ENCODE measurements at places on chromosomes 1 and 21.

- DNase-seq, result no peak
Observed at GRCh38 chr1:59143811-59144210, 153.1 kb upstream of the FGGY start.

DNA sequence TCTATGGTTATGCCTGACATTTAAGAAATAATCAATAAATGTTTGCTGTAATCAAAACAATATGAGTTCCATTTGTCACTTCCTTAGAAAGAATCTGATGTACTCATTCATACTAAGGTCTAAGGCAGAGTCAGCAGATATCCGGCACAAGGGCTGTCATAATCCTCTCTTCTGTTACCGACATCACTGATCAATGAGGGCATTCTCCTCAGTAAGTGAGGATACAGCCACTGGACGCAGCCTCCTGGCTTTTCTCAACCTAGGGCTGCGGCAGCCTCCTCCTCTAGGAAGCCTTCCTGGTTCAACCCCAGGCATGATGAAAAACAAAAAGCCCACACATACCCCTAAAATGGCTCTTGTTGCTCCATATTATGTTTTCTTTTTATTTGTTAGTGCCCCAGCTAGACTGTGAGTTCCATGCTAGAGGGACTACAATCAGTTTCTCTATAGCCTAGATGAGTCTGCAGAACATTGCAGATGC lies 40.7 kb upstream of the TENT5C start:
- no peak for DNase-seq

- DNase-seq, result peak; percentile 32
Observed at GRCh38 chr1:99004861-99005442, at the start of gene PLPPR5. Gene PLPPR5 (minus strand): TSS chr1:99004861. CDS start chr1:99004671, 190 bp downstream.

DNA sequence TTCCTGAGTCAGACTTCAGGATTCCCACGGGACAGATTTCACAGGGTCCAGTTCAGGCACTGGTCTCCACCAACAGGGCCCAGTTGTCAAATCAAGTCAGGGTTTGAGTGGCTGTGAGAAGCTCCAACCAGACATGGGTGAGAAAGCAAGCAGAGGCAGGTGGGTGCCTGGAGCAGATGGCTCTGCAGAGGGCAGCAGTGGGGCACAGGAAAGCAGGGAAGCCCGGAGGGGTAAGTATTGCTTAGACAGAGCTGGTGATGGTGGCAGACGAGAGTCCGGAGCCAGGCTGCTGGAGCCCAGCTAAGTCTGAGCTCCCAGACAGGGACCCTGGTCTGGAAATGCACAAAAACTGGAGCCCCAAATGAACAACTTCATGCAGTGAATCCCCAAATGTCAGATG lies 40.4 kb downstream of the RIMS3 start:
- peak; percentile 66 for DNase-seq

GRCh38 chr1:64546013-64546412 lies 76.1 kb downstream of the CACHD1 start:
- no peak for DNase-seq

DNA sequence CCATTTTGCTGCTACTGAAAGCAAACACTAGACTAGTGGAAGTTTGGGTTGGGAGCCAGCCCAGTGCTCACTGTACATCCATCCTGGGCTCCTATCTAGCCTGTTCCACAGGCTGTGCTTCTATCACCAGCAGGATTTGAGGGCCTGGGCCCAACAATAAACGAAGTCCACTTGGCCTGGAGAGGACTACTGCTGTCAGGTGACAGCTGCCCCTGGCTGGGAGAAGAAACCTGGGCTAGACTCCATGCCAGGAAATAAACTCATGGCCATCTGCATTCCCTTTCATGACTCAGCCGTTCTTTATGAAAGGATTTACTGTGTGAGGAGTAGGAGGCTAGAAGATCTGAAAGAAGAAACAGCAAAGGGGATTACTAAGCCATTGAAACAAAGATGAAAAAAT lies 35.5 kb downstream of the COLGALT2 start:
- DNase-seq, result peak; percentile 62

DNA sequence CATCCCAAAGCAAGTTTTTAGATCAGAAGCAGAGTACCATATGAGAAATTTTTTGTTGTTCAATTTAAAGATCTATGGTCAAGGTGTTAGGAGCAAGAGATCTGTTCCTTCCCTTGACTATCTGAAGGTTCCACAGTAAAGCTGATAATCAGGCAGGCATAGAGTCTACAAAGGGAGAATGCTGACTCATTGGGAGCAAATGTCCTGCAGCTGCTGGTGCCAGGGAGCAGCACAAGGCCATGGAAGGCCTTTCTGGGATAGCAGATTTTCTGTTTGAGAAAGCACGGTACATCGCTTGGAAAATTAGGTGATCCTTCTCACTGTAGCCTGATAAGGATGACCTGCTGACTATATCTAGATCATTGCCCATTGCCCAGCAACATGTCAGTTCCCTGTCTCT lies 210.1 kb upstream of the C1orf87 start:
- no peak for DNase-seq

DNA sequence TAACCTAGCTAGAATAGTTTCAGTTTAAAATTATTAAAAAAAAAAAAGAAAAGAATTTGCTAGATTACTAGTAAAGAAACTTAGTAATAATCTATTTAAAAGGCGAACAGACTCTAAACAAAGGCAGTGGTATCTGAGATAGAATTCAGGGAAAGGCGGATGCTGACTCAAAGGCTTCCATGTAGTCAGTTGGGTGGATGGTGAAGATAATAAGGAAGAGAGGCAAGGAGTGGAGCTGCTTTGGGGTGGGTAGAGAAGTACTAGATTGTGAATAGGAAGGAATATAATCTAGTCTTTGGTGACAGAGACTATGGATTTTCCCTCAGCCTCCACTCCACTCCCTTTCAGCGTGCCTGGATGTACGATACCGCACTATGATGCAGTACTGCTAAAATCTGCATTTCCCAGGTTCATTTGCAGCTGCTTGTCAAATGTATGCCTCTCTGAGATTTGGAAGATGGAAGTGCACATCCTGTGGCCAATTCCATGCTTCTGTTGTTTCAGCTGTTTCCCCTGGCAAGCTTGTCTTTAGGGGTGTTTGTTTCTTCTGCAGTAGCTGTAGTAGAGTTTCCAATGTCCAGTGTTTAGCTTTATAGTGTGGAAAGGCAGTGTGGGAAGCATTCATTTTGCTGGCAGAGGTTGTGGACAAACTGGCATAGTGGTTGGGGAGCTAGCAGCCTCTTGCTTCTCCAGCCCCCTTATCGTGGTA lies 184.6 kb upstream of the NRIP1 start:
- no peak for DNase-seq

GRCh38 chr1:161848676-161849075 lies 82.6 kb downstream of the ATF6 start:
- no peak for DNase-seq

GRCh38 chr1:91952187-91952586 lies 3.0 kb downstream of the BRDT start:
- no peak for DNase-seq

- no peak for DNase-seq
Observed at GRCh38 chr1:9375912-9376311, 83.2 kb downstream of the SPSB1 start.

- DNase-seq, result no peak
Observed at GRCh38 chr1:220751111-220751510, 3.0 kb downstream of the MTARC2 start.

GRCh38 chr1:29235955-29236711 lies at the start of gene PTPRU:
Gene PTPRU (plus strand): TSS chr1:29236522. CDS start chr1:29236645, 123 bp downstream.
- peak; percentile 92 for DNase-seq

DNA sequence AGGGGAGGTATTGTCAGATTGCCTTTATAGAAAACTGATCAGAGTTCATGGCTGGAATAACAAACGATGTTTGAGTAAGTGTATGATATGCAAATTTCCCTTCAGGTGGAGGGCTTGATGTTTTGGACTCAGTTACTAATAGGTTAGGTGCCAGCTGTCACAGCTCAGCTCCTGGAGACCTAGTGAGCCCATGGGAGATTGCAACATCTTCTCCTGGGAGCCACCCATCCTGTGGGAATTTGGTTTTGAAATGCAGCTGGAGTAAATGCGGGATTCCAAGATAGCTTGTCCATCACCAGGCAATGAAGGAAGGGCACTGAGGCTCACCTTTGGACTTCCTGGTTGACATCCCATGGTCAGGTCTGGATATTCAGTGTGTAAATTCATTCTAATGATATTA lies 211.4 kb upstream of the NRIP1 start:
- DNase-seq, result no peak

DNA sequence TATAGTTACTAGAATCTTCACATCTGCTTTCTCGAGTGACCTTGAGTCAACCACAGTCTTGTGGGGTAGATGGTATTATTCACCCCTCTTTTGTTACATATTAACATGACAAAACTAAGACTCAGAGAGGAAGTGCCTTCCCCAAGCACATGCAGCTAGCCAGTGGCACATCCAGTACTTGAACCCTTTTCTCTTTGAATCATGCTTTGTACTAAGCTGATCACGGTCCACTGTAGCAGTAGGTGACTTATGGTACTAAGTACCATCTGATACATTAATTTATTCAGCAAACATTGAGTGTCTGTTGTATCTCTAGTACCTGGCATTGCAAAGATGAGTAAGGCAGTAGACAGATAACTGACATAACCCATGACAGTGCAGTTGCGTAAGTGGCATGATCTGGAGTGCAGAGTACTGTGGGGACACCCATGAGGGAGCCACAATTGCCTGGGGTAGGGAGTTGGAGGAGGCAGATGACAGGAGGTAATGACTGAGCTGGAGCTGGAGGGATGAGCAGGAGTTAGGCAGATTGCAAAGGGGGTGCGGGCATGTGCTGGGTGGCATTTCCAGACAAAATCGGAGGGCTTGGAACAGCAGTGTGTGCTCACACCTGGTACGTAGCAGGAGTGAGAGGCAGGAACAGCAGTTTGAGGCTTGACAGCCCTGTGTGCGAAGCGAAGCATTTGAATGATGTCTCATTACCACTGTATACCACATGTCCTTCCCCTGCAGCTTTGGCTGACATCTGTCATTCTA lies 29.8 kb downstream of the UCK2 start:
- no peak for DNase-seq

- DNase-seq, result no peak
Observed at GRCh38 chr1:166133857-166134256, 32.9 kb downstream of the FAM78B start.

- DNase-seq, result peak; percentile 29
Observed at GRCh38 chr1:15684468-15685291, 560 bp downstream of the PLEKHM2 start.

- DNase-seq, result no peak
Observed at GRCh38 chr1:26418865-26419349, 8.3 kb downstream of the LIN28A start.

GRCh38 chr21:27114111-27114510 lies 147.2 kb upstream of the ADAMTS5 start:
- no peak for DNase-seq

DNA sequence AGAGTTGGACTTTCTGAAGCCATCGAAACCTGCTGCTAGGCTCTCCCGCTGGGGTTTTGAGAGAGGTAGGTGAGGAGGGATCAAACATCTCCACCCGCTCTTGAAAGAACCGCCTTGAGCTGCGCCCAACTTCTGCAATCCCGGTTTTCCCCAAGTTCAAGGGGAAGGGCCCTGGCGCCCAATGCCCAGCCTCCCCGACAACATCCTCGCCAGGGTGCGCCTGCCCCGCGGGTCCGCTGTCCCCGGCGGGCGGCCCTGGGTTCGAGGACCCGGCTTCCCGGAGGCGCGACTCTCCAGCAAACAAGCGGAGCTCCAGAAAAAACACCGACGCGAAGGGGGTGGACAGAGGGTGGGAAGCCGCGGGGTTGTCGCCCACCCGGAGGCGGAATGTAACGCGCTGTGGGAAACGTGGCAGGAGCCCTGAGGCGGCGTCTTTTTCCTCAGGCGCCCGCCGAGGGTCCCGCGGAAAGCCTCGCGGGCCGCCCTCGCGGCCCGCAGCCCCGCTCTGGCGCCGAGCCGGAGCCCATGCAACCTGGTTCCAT lies 607 bp downstream of the BTG3 start:
- DNase-seq, result peak; percentile 22

DNA sequence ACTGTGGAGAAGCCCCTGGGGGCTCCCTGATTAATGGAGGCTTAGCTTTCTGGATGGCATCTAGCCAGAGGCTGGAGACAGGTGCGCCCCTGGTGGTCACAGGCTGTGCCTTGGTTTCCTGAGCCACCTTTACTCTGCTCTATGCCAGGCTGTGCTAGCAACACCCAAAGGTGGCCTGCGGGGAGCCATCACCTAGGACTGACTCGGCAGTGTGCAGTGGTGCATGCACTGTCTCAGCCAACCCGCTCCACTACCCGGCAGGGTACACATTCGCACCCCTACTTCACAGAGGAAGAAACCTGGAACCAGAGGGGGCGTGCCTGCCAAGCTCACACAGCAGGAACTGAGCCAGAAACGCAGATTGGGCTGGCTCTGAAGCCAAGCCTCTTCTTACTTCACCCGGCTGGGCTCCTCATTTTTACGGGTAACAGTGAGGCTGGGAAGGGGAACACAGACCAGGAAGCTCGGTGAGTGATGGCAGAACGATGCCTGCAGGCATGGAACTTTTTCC lies 24.8 kb downstream of the PCSK9 start:
- DNase-seq, result no peak

- no peak for DNase-seq
Observed at GRCh38 chr1:162251102-162251501, 125.6 kb downstream of the SPATA46 start.

DNA sequence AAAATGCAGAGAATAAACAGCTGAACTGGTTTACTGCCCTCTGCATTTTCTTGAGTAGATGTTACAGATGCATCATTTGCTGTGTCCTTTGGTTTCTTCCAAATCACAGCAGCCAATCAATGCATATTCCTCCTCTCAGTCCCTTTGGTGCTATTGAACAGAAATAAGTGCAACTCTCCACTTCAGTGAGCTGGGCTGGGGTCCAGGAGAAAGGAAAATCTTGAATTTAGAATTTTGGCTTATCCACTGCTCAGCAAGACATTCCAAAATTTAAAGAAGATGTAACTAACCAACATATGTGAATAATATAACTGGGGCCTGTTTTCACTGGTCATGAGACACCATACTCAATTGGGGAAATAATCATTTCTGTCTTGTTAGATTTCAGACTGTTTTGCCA lies 39.2 kb downstream of the PRMT6 start:
- DNase-seq, result no peak

GRCh38 chr1:88650676-88651418 lies 33.2 kb upstream of the PKN2 start:
- DNase-seq, result no peak

DNA sequence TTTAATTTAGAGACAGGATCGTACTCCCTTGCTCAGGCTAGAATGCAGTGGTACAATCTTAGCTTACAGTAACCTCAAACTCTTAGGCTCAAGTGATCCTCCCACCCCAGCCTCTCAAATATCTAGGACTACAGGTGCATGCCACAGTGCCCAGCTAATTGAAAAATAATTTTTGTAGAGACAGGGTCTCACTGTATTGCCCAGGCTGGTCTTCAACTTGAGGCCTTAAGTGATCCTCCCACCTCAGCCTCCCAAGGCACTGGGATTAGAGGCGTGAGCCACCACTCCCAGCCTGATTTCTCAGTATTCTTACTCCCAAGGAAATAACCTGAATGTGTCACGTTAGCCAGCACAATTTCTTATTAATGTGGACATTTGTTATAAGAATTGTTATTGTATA lies 9.8 kb downstream of the RLF start:
- no peak for DNase-seq

Measured in Calu3 (cell line).